Liver (tissue), 10 donors: ENCODE measurements at places on chromosomes 11 and 22. TPM values are rescaled to one million over a fixed set of nuclear protein-coding genes. Genes with fewer than 3 reads are reported as not detected.

GRCh38 chr22:50676661-50677492 is 4.3 kb downstream of the SHANK3 start:
- peak; percentile 29 for DNase-seq

DNA sequence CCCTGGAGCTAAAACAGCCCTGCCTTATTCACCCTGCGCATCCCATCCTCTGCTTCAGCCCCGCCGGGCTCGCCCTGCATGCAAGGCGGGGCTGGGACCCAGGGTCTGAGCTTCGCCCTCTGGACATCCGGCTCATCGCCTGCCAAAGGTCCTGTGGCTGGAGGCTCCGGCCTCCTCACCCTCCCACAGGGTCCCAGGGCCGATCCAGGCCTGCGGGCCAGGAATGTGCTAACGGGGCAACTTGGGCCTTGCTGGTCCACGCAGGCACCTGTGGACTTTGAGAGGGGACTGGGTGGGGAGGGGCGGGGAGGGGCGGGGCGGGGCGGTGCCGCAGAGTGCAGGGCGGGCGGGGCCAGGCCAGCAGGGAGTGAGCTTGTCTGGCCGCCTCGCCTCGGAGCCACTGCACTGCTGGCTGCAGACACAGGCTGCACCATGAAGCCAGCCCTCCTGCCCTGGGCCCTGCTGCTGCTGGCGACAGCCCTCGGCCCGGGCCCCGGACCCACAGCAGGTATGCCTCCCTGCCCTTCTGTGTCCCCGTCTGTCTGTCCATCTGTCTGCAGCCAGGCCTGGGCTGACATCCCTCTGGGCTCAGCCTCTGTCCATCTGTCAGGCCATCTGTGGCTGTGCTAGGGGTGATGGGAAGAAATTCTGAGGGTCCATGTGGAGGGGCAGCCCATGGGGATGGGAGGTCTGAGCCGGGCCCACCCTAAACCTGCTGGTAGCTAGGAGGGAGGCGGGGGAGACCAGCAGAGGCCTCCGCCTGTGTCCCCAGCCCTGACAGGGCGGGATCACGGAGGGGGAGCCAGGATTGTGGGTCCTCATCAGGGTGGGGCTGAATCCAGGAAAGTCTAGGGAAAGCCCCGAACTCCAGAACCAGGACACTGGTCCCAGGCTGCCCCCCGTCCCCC is at the start of gene SUSD2:
TSS of gene SUSD2 (plus strand) at position 400 of the 908 bp plus-strand sequence. CDS start at position 433, 33 bp downstream.
- peak; percentile 55 for DNase-seq

DNA sequence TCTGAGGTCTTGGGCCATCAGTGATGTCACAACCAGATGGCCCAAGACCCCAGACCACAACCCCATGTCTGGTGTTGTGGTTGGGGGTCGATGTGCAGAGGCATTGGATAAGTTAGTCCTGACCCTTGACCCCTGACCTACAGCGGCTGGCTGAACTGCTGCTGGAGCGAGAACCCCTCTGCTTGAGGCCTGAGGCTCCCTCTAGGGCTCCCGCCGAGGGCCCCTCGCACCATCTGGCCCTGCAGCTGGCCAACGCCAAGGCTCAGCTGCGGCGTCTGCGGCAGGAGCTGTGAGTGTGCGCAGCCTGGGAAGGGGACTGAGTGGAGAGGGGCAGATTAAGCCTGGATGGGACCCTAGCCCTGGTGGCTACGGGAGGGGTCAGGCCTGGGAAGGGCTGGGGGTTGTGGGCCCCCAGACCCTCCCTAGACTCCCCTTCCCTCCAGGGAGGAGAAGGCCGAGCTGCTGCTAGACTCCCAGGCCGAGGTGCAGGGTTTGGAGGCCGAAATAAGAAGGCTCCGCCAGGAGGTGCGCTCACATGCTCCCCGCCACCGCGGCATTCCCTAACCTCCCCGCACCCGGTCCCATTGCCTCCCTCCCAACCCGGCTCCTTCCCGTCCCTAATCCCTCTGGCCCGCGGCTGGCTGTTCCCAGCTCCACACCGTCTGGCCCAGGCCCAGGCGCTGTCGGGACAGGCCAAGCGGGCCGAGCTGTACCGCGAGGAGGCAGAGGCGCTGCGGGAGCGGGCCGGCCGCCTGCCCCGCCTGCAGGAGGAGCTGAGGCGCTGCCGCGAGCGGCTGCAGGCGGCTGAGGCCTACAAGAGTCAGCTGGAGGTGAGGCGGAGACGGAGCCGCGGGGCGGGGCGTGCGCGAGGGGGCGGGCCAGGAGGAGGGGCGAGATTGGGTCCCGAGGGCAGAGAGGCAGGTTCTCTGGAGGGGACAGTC is 2.1 kb downstream of the CCDC88B start:
- peak; percentile 99 for DNase-seq

- no peak for DNase-seq
These were observed 320.8 kb downstream of the BLID start for GRCh38 chr11:121795174-121795573.

Gene NLRP6
- 5.7 TPM for total RNA-seq
